ENCODE measurements at places on chromosomes 7 and 10.
A peak's percentile ranks its signal among the peaks of the same experiment; 100 is the strongest.

DNA sequence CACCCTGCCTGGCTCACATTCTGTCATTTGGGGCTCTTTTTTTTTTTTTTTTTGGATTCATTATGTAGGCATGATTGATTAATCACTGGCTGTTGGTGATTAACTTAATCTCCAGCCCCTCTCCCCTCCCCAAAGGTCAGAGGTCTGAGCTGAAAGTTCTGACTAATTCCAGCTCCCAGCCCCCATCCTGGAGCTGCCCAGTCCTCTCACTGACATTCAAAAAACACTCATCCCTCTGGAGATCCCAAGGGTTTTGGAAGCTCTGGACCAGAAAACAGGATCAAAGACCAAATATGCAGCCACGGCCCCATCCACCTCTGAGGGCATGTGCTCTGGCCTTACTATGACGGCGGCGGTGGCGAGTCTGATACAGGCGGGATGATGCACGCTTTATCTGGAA, 53.8 kb downstream of the RBM17 start:
- DNase-seq: no peak

- DNase-seq: no peak
These were observed 635.8 kb downstream of the PARD3 start for GRCh38 chr10:34179280-34179679.

DNA sequence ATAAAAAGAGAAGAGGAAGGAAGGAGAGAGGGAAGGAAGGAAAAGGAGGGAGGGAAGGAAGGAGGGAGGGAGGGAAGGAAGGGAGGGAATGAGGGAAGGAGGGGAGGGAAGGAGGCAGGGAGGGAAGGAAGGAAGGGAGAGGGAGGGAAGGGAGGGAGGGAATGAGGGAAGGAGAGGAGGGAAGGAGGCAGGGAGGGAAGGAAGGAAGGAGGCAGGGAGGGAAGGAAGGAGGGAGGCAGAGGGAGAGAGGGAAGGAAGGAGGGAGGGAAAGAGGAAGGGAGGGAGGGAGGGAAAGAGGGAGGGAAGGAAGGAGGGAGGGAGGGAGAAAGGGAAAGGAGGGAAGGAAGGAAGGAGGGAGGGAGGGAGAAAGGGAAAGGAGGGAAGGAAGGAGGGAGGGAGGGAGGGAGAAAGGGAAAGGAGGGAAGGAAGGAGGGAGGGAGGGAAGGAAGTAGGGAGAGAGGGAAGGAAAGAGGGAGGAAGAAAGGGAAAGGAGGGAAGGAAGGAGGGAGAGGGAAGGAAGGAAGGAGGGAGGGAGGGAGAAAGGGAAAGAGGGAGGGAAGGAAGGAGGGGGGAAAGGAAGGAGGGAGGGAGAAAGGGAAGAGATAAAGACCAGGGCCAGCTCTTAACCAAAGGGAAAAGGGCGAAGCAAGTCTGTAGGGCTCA, 5.7 kb upstream of the LAT2 start:
- DNase-seq: no peak

DNA sequence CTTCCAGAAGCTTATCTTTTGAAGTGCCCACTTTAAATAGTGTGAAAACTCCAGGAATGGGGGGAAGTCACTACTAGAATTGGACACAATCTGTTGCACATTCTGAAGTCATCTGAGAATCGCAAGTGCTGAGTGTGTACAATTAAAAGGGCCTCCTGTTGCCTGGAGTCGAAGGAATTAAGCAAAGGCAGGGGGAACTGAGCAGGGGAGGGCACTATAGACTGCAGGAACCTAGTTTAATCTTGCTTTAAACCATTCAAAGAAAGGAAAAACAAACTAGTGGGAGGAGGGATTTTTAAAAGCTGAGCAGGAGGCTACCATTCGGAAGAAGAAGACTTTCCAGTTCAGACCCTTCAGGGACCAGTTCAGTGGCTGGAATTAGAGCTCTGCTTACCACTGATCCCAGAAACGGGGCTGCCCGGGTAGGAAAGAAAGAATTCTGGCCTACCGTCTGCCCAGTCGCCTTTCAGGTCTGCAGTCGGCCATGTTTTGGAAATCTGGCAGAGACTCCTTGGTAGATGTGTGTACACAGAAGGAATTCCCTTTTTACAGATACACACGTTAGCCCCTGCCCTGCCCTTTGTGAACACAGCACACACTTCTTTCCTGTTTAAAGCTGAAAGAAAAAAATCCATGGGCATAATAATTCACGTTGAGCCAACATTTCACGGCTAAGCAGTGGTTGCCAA, 610.6 kb upstream of the FOXK1 start:
- no peak for DNase-seq

- DNase-seq: no peak
These were observed 8.0 kb upstream of the PKD1L1 start for GRCh38 chr7:47956220-47956619.

DNA sequence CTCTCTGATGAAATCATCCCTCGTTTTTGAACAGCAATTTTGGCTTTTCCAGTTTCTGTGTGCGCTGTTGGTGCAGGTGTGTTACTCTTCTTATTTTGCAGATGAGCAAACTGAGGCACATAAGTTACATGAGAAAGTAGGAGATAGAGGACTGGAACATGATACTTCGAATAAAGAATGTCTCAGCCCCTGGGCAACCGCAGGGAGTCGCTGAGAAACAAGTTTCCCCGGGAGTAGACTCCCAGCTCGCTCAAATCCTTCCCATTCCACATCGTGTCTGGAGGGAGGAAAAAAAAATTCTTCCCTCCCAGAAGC, 18.0 kb downstream of the MXI1 start:
- DNase-seq: no peak

DNA sequence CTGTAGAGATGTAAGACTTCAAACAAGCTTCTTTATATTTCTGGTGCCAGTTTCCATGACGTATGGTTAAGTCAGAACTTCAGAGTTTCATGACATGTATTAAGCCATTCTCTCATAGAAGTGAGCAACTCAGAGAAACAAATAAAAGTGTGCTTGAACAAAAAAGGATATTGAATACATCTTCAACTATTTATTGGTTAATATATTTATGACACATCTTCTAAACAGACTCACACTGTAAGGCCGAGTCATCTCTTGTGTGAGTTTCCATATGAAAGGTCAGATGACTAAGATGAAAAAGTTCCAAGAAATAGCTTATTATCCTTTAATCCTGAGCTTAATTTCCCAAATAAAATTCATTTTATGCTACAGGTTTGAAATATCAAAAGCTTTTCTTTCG, 105.5 kb upstream of the CSTF2T start:
- DNase-seq: no peak

DNA sequence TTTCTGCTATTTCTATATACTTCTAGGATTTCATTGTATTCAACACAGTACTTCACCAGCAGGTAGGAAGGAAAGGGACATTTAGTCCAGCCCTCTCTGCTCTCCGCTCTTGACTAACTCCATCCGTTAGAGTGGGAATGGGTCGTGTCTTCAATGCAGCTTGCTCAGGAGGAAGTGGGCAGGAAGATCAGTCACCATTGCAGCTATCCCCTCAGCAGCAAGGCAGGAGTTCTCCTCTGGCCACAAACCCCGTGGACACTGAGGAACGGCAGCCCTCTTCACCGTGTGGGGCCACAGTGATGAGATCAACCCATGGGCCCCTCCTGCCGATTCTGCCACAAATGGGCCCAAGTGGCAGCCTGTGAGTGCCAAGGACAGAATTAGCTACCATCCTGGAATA, 30.2 kb upstream of the IKZF1 start:
- no peak for DNase-seq

- no peak for DNase-seq
These were observed 38.3 kb downstream of the CAMK1D start for GRCh38 chr10:12387561-12388210.

DNA sequence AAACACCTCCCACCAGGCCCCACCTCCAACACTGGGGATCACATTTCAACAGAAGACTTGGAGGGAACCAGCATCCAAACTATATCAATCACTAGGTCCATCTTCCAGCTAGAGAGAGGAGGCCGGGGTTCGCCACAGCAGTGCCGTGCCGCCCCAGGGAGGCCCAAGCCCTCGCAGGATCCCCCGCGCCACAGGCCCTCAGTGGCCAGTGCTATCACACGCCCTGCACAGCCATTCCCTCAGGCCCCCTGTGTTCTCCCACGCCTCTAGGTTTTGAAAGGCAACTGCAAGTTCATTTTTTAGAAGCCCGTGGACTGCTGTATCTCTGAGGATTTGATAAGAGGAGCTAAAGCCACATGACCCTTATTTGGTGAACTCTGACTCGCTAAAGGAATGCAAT, 136.4 kb downstream of the OAT start:
- DNase-seq: no peak

DNA sequence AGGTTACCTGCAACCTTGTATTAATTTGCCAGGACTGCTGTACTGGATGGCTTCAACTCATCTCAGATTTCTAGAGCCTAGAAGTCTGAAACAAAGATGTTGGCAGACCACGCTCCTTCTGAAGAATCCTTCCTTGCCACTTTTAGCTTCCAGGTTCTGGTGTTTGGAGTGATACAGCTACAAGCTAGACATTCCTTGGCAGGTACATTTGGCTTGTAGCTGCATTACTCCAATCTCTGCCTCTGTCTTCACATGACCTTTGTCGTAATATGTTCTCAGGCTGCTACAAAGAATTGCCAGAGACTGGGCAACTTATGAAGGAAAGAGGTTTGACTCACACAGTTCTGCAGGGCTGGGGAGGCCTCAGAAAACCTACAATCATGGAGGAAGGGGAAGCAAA, 146.3 kb downstream of the GALNT17 start:
- no peak for DNase-seq

- no peak for DNase-seq
These were observed 77.9 kb upstream of the LRRN3 start for GRCh38 chr7:111012799-111013675.

DNA sequence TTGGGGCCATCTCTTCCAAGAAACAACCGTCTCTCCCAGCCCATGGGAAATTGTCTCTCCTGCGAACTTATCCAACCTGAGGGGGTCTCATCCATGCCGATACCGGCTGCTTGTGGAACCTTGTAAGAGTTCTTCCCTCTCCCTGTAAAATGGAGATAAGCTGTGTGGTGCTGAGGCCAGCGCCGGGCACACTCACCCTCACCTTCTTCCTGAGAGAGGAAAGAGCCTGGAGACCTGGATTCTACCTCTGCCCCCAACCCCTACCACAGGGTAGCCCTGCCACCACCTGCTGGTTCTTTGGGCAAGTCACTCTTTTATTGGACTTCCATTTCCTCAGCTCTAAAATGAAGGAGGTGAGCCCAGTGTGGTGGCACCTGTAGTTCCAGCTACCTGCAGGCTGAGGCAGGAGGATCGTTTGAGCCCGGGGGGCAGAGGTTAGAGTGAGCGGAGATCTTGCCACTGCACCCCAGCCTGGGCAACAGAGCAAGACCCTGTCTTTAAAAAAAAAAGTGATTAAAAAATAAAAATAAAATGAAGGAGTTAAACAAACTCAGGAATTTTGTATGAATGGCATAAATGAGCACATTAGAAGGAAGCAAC, 38.4 kb upstream of the PSAP start:
- no peak for DNase-seq

GRCh38 chr7:23542752-23543151, 11.0 kb upstream of the TRA2A start:
- no peak for DNase-seq

DNA sequence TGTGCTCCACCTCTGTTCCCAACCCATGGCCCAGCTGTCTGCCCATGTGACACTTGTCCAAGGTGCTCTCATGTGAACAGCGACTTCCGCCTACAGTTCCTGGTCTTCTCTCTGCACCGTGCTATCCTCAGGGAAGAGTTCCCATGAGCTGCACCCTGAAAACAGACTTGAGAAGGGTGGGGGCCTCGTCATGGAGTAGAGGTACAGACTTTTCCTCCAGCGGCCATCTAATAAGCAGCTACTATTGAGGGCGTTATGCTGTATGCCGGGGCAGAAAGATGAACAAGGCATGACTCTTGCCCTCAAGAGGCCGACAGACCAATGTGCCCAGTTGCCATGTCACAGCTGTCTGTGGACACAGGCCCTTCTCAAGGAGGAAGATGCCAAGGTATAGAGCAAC, 25.4 kb upstream of the LYZL1 start:
- DNase-seq: no peak

GRCh38 chr7:91264046-91264923, at the start of gene FZD1:
Gene FZD1, plus strand, starts transcription at chr7:91264433. Its CDS starts 448 bp downstream, at chr7:91264881.
- peak; percentile 73 for DNase-seq

- DNase-seq: no peak
These were observed 45.1 kb upstream of the PRKG1 start for GRCh38 chr10:51029172-51029641.

- DNase-seq: no peak
These were observed 18.8 kb upstream of the MINDY3 start for GRCh38 chr10:15879058-15879457.

DNA sequence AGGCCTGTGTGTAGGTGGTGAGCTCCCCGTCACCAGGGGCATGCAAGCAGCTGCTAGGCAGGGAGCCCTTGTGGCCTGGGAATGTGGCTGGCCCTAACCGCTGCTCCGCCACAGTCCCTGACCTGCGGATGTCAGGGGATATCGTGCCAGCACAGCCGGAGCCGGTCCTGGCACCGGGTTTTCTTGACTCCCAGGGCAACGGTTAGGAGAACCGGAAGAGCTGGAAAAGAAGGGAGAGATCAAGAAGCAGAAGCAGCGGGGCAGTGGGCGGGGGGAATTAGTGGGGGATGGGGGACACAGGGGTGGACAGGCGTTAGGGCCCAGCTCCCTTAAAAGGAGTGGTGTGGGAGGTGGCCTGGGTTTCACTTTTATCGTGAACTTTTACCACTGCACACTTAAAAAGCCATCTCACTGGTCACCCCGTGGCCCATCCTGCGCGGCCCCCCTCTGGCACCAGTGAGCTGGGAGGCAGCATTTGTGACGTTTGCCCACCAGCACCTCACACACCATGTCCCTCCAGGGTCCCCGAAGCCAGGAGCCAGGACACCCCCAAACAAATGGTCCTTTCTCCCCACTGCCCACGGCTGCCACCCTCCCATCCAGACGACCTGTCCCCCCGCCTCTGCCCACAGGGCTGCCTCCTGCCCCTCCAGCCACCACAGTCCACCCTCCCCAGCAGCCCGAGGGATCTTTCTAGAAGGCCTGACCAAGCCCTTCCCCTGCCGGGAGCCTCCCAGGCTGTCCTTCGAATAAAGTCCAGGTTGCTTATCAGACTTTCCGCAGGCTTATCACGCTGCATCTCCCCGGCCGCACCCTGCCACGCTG, 1.8 kb upstream of the MICALL2 start:
- DNase-seq: no peak

GRCh38 chr10:111974325-111974724, 209.2 kb downstream of the GPAM start:
- DNase-seq: no peak

All from omental fat pad (tissue), 4 donors.